GM12891 (cell line): ENCODE measurements at places on chromosomes 13 and 19.
A peak's percentile ranks its signal among the peaks of the same experiment; 100 is the strongest.

DNA sequence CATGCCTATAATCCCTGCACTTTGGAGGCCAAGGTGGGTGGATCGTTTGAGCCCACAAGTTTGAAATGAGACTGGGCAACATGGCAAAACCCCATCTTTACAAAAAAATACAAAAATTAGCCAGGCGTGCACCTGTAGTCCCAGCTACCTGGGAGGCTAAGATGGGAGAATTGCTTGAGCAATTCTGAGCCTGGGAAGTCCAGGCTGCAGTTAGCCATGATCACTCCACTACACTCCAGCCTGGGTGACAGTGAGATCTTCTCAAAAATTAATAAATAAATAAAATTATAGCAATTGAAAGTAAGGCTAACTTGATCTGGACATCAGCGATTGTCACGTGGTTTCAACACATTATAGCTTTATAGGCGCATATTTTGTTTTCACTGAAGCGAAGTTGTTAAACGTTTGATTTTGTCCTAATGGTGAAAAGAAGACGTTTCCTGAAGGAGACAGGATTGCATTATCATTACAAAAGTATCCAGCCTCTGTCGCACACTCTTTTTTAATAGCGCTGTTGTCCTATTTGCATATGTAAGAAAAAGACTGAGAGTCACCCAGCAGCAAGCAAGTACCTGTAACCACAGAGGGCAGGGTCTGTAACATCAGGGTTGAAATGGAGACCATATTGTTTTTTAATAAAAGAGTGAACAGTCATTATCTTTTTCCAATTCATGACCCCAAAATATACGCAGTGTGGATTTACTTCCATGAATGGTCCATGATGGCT lies 335.7 kb downstream of the DCT start:
- no peak for DNase-seq

- DNase-seq: no peak
Measured at GRCh38 chr13:46812301-46812797, 15.4 kb upstream of the ESD start.

DNA sequence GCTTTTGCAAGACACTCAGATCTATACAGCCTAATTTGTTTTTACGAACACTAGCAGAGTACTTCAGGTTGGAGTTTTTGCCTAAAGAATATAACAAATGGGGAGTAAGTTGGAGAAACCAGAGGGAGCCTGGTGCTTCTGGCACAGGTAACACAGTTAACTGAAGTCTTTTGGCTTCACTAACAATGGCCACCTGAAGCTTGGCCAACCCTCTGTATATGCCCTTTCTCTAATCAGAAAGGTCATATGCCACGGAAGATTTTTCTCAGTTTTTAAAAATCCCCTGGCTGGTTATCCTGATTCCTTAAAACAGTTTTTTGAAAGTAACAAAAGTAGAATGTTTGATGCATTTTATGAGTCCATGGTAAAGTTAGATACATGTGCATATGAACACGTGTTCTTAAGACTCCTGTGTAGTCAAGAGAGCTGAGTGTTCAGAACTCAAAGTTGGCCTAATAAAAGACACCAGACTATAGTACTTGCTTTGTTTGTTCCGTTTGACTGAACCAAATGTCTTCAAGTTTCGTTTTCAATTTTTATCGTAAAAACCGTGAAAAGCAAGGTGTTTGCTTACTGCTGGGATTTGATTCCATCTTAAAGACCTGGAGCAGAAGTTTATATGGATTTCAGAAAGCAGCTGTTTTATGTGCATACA lies 137.5 kb downstream of the KCNRG start:
- no peak for DNase-seq

GRCh38 chr13:112734696-112735547 lies 45.1 kb downstream of the ATP11A start:
- no peak for DNase-seq

DNA sequence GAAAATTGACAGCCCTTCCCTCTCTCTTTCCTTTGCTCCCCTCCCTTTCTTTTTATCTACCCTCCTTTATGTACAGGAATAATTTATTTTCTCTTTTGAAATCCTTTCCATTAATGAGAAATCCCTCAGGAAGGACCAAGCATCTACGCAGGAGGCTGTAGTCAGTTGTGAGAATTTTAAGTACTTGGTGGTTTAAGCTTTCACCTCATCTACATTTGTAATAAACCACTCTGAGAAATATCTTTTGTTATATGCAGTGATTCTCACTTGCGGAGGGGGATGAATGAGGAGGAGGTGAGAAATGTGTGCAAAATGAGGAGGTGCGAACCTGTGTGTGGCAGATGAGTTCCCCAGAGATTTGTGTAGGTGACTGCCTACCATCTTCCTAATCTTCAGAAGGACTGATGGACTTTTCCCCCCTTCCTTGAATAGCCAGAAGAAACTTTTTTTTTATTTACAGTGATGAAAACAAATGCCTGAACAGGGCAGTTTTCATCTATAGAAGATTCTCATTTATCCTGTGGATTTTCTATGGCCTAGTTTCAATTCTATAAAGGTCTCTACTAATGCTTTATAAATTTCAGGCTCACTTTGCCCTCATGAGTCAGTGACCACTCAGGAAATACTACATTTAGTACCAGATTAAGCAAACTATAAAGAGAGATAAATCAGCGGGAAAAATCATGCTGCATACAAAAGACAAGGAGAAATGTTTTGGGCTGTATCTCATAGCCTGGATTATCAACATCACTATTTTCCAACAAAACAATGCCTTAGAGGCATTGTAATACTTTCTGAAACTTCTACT lies 118.3 kb downstream of the LHFPL6 start:
- no peak for DNase-seq

DNA sequence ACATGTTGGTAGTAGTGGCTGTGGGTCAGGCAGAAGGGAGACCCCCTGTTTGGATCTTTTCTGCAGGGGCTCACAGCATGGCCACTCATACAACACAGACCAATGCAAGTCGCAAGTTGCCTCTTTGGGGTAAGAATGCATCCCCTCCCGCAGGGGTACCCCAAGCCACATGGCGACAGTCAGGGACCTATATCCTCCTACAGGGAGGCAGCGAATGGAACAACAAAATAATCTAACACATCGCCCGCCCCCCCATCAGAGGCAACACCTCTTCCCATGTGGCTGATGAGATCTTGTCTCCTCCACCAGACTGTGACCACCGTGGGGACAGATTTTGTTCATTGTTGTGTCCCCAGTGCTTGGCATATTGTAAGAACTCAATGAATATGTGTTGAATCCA lies 40.7 kb upstream of the PNMA8B start:
- DNase-seq: no peak

GRCh38 chr13:99913167-99913566 lies 58.4 kb downstream of the ZIC5 start:
- DNase-seq: no peak

- DNase-seq: no peak
Measured at GRCh38 chr13:57846600-57847173, 215.1 kb downstream of the PCDH17 start.

GRCh38 chr19:42471554-42472249 lies 29.0 kb upstream of the CXCL17 start:
- no peak for DNase-seq

DNA sequence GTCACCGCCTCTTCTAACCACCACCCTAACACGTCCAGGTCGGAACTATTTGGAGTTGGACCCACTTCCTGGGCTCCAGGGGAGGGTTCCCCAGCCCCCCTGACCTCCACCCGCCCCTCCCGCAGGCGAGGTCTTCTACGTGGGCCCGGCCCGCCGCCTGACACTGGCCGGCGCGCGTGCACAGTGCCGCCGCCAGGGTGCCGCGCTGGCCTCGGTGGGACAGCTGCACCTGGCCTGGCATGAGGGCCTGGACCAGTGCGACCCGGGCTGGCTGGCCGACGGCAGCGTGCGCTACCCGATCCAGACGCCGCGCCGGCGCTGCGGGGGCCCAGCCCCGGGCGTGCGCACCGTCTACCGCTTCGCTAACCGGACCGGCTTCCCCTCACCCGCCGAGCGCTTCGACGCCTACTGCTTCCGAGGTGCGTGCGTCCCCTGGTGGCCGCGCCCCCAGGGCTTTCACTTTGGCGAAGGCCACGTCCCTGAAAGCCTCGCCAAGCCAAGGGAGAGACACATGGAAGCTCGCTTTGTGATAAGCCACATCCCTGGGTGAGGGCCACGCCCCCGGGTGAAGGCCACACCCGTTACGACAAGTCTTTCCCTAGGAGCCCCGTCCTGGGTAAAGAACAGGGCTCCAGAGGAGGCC lies 13.2 kb downstream of the NCAN start:
- DNase-seq: peak; percentile 94

DNA sequence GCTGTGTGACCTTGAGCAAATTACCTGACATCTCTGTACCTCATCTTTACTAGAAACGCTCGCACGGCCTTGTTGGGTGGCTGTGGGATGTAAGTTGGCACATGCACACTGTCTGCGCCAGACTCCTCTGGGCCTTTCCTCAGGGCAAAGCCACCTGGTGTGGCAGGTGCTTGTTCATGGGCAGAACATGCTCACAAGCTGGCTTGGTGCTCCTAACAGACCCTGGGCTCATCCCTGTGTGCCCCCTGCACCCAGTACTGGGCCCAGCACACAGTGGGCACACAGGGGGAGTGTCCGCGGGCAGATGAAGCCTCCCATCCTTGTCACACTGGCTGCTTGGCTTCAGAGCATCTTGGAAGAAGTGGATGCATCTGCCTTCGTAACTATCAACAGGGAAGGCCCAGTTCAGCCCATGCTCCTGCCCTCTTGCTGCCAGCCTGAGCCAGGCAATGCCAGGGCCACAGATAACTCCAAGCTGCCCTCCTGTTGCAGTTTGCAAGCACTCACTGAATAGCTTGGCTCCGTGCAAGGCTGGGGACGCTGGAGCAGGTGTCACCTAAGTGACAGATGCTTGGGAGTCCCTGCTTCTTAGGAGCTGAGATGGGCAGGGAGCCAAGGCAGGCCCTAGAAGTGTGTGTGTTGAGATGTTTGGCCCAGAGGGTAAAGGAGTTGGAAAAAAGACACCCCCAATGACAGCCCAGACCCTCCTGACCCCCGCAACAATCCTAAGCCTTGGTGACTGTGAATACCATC lies 123.9 kb downstream of the TUBA3C start:
- no peak for DNase-seq

DNA sequence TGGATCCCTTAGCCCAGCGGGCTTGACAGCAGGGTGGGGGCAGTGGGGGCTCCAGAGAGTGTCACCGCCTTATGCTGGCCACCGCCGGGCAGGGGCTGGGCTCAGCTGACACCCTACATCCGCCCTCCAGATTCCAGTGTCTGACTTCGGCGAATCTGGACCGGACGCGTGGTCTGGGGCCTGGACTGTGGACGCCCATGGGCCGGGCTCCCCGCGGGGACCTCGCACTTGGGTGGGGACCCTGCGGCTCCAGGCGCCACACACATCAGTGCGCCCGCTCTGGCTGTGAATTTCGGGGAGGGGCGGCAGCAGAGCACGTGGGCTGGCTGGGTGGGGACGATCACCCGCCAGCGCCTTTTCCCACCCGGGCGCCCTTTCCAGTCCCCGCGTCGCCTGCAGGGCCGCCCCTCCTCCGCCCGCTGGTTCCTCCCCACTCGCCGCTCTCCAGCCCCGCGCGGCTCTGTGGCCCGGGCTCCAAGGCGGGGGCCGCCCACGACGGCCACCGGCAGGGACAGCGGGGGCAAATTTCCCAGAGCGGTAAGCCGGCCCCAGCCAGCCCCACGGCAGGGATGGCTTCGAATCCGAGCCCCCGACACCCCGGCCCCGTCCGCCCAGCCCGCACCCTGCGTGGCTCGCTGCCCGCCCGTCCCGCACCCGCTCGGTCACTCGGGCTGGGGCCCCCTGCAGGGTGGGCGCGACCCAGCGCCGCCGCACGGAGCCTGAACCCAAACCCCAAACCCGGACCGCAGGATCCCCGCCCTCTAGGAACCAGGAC lies 23.3 kb upstream of the ZNF99 start:
- DNase-seq: no peak

DNA sequence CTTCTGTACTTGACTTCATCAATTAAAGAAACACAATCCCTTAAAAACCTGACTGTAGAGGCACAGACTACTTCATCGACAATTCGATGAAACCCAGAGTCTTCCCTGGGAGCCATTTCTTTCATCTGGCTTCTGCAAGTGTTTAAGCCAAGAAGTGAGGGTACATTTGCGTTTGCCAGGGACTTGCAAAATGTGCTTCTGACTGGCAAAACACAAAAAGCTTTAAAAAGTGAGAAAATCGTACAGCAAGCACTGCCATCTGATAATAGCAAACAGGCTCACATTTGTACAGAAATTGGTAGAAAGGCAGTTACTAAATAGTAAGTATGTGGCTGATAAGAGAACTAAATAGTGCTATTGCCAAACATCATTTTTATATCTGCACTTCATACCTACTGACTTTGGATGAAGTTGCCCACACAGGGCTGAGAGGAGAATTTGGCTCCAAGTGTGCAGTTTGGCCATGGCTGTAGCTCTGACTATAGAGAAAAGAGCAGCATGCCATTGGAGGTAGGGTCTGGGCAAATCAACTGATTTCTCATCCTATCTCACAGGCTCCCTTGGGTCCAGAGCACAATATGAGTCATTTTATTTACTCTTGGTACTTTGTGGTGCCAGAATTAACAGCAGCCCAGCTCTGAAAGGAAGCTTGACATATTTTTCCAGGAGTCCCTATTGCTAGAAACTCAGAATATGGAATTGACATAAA lies 358.1 kb downstream of the OXGR1 start:
- no peak for DNase-seq

GRCh38 chr13:64471916-64472315 lies 2758.2 kb downstream of the PCDH9 start:
- DNase-seq: no peak

DNA sequence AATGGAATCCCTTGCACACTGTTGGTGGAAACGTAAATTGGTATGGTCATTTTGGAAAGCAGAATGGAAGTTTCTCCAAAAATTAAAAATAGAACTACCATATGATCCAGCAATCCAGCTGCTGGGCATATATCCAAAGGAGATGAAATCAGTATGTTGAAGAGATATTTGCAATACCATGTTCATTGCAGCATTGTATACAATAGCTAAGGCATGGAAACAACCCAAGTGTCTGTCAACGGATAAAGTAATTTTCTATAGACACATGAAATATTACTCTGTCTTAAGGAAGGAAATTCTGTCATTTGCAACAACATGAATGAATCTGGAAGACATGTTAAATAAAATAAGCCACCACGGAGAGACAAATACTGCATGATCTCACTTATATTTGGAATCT lies 124.7 kb downstream of the GPC5 start:
- no peak for DNase-seq

GRCh38 chr19:4139614-4140236 lies 13.7 kb upstream of the CREB3L3 start:
- DNase-seq: peak; percentile 78

DNA sequence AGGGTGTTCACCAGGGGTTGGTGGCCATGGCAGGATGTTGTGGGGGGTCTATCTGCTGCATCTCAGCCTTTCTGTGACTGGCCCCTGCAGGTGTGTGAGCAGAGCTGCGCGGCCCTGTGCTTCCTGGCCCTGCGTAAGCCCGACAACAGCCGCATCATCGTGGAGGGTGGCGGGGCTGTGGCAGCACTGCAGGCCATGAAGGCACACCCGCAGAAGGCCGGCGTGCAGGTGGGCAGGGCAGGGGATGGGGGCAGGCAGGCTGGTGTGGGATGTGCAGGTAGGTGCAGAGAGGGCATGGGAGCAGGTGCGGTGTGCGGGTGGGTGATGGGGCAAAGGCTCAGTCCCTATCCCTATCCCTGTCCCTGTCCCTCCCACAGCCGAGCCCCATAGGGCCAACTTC lies 8.1 kb upstream of the SLC25A42 start:
- no peak for DNase-seq
